A549 treated with CORT108297 at 1 μM for 4 hours (cell line): ENCODE measurements at places on chromosomes 16 and 17. TPM values are rescaled to one million over a fixed set of nuclear protein-coding genes. Genes with fewer than 3 reads are reported as not detected.

Gene GSDMA
- not detected in 5 replicates for total RNA-seq

Gene SHCBP1
- 31.7 to 41.5 TPM (median 36.0 TPM) in 5 replicates for total RNA-seq

Gene KRT15
- 2.8 to 5.0 TPM (median 4.0 TPM) in 5 replicates for total RNA-seq

Gene HDAC5
- 13.6 to 17.2 TPM (median 15.6 TPM) in 5 replicates for total RNA-seq

Gene CLEC10A
- total RNA-seq = not detected in 5 replicates

Gene RNU2-1
- total RNA-seq = not detected in 5 replicates

Gene CTRB2
- 0.12 TPM in 1 of 5 replicates, not detected in the others for total RNA-seq

Gene C17orf78
- not detected in 5 replicates for total RNA-seq

Gene OR3A3
- not detected in 5 replicates for total RNA-seq

Gene FNDC8
- not detected in 5 replicates for total RNA-seq

Gene NPEPPS
- total RNA-seq = 59.6 to 77.7 TPM (median 67.7 TPM) in 5 replicates

Gene OR1A2
- not detected in 5 replicates for total RNA-seq

Gene SRR
- 6.5 to 9.1 TPM (median 8.5 TPM) in 5 replicates for total RNA-seq

Gene C16orf46
- 0.59 to 1.5 TPM (median 0.72 TPM) in 5 replicates for total RNA-seq

Gene ZFPM1
- total RNA-seq = 5.3 to 8.6 TPM (median 7.8 TPM) in 5 replicates

Gene XYLT2
- 19.2 to 29.2 TPM (median 22.3 TPM) in 5 replicates for total RNA-seq

Gene KRTAP9-3
- not detected in 5 replicates for total RNA-seq

Gene RBFOX1
- not detected in 5 replicates for total RNA-seq

Gene SRSF2
- total RNA-seq = 373 to 475 TPM (median 454 TPM) in 5 replicates
